Transverse colon (tissue), 4 donors: ENCODE measurements at places on chromosomes 6 and 20. TPM values are rescaled to one million over a fixed set of nuclear protein-coding genes. Genes with fewer than 3 reads are reported as not detected.
A peak's percentile ranks its signal among the peaks of the same experiment; 100 is the strongest.

DNA sequence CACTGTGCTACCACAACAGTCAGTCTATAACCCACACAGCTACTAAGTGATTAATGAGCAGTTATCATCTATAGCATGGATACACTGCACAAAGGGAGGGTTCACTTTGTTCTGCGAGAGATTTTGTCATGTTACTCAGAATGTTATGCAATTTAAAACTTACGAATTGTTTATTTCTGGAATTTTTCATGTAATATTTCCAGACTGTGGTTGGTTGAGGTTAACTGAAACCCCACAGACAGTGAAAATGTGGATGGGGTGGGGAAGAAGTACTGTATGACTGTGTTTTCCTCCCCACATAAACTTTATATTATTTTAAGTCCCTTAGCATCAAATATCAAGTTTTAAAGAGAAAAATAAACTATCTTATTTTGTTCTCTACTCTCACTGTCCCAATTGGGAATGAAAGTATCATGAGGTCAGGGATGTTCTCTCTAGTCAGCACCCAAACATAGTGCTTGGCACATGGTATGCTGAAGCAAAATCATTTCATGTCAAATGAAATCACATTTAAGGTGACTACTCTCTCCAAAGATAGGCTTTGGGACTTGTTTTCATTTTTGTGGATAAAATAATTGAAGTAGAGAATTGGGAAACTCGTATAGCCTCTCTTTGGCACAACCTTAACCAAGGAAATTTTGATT lies 25.4 kb downstream of the DOP1A start:
- no peak for DNase-seq

DNA sequence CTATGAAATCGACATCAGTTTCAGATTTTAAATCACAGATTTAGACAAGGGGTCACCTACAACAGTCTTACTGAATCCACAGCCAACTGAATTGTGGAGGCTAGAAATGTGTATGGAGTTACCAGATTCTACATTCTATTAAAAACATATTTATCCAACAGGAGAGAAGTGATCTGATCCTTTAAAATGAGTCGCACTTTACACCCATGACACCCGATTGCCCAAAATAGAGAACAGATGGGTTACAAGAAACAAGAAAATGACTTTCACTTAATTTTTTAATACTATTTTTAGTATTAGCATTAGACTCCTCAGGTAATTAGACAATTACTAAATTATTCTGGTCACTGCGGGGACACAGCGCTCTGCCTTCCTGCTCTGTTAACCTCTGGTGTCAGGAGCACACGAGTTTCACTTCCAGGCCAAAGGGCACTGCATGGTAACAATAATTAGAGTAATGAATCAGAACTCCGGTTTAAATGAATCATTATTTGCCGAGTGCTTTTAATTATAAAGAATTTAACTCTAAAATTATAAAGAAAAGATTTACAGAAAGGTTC lies 108.6 kb downstream of the ATP9A start:
- no peak for DNase-seq

GRCh38 chr20:16664020-16664419 lies 65.8 kb upstream of the SNRPB2 start:
- no peak for DNase-seq

The NRN1 gene
- 1.2 TPM for total RNA-seq

The TRIM40 gene
- total RNA-seq = 2.5 TPM

The SLC35F1 gene
- total RNA-seq = 1.1 TPM

DNA sequence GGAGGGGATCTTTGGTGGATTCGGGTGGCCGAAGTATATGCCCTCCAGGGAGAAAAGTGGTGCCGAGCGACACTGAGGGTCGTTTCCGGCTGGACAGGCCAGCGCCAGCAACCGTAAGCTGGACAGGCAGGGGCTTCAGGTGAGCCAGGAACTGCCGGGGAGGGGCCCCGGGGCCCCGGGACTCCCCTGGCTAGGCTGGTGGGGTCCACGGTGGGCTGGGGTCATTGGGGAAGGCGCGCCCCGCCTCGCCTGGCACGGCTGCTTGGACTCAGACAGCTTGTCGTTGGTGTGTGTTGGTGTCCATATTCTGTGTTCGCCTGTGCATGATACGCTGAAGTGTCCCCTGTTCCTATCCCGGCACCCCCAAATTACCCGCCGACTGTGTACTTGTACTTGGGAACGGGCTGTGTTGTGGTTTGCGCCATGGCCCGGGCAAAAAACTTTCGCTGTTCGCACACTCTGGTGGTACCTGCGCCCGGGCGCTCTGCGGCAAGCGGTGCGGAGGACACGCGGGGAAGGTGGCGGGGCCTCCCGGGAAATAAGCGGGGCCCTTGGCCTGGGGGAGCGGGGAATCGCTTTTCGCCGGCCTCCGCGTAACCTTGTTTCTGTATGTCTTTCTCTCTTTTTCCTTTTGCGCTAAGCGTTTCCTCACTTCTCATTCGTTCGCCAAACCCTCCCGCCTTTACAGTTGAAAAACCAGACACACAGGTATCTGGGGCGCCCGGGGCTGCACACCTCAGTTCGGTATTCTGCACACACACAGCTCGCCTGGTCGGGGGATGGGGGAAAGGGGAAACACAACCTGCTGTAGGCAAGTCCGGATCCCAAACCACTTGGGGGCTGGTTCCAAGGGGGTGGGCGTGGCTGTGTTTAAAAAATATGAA lies 3.2 kb downstream of the GNAS start:
- no peak for DNase-seq

- DNase-seq = no peak
Measured at GRCh38 chr20:2402271-2402980, 21.7 kb downstream of the TGM6 start.

DNA sequence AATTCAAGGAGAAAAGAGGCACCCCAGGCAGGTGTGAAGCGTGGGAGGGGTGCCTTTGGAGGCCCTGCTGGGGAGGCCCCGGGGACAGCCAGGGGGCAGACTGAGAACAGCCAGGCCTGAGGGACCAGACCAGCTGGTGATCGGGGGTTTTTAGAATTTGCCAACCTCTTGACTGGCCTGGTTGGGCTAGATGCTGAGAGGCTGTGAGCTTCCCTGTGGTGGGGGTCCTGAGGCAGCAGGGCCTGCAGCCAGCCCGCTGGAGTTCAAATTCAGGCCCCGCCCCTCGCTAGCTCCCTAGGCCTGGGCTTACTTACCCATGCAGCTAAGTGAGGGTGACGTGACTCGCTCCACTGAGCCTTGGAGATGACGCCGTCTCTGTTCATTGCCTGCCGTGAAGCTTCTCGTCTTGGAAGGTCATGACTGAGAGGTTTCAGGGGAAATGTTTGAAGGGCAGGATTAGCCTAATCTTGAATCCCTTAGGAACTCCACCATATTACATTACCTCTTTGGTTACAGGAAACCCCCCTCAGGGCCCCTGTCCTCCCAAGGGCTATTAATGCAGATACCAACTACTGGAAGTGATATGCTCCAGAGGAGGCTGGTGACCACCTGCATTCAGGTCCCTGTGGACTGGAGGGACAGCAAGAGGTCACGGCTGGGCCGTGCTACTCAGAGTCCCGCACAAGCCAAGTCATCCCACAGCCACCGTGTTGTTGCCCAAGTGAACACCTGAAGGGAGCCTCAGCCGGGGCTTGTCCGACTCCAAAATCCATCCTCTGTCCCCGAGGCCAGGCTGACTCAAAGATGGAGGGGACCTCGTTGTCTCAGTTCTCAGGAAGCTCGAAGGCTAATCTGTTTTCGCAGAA lies 73.9 kb upstream of the DUSP22 start:
- DNase-seq = peak; percentile 22

The KIFC1 gene
- 51.5 TPM for total RNA-seq

DNA sequence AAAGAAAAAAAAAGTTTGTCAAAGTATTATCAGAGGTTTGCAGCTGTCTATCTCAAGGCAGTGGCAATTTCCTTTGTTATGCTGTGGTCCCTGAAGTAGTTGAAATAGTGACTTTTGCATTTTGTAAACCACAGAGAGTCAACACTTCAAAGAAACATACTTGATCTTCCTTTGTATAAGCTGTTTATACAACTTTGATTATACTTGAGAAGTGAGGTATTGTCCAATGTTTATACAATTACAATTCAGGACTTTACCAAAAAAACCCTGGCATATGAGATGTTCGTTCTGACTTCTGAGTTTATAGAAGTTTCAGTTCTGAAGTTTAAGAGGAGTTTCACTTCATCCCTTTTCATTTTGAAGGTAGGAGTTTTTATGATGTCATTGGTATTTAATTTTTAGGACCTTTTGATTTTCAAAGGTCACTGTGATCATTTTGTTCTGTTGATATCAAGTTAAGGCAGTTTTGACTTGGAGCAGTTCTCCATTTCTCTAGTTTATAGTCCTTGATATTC lies 4.0 kb downstream of the STK4 start:
- no peak for DNase-seq

The LPA gene
- total RNA-seq = not detected

GRCh38 chr6:150302520-150303176 lies 66.2 kb upstream of the IYD start:
- peak; percentile 26 for DNase-seq

DNA sequence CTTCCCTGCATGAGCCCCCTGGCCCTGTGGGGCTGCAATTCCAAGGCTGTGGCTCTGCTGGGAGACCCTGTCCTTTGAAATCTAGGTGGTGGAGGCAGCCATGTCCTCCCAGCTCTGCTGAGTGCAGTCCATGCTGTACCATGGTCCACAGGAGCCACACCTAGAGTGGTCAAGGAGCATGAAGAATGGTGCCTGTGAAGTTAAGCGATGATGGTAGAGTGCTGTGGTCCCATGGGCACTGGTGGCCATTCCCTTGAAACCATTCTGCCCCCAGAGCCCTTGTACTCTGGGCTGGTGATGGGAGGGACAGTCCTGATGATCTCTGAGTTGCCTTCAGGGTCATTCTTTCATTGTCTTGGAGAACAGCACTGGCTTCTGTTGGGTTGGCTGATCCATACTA lies 55.3 kb downstream of the EFCAB8 start:
- no peak for DNase-seq

DNA sequence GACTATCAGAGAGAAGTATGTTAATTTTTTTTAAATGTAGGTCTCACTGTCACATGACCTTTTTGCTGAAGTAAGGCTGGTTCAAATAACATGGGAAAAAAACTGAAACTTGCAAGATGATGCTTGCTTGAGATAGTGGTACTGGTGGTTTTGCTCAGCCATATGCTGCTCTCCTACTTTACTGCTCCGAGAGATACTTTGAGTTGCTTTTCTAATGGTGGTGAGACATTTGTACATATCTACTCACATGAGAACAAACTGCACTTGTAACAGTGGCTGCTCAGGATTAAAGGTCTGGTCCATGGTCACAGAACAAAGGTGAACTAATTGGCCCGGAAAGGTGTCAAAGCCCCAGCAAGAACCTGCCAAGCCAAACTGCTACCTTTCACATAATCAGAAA lies 106.2 kb upstream of the BEND3 start:
- DNase-seq = no peak

The HFE gene
- 6.7 TPM for total RNA-seq

DNA sequence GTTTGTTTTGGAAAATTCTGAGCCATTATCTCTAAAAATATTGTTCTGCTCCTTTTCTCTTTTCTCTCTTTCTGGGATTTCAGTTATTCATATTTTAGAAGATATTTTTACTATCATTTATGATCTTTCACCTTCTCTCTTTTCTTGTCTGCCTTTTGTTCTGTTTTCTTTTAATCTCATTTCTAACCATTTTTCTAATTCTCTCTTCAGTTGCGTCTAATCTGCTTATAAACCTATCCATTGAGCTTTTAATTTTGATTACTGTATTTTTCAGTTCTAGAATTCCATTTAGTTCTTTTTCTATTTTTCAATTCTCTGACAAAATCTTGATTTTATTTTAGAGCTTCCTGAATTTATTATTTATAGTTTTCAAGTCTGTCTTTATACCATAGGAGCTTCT lies 42.2 kb upstream of the COL10A1 start:
- DNase-seq = no peak

DNA sequence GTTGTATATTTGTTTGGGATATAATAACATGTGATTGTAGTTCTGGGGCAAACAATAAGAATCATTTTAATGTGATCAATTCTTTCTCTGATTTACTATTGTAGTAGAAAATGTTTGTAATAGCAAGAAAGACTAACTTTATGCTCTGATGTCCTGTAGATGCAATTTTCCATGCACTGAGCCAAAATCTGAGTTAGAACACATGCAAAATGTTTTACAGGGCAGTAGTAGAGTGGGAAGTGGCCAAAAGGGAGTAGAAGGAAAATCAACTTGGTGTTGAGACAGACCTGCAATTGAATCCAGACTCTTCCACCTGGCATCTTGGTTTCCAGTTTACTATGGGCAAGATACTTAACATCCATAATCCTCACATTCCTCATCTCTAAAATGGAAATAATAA lies 93.5 kb upstream of the BMP5 start:
- no peak for DNase-seq

DNA sequence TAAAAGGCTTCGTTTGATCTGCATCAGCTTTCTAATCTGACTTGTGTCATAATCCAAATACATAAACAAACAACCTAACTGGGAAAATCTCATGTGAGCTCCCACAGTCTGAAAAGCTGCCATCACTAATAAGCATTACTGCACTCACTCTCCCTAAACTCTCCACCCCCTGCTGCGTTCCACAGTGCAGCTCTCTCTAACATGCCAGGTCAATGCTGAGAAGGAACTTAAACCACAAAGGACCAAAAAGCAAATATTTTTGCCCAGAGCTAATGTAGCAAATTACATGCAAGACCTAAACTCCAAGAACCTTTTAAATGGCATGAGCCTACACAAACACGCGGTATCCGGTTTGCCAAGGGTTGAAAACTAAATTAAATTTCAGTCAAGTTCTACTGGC lies 542.3 kb upstream of the JARID2 start:
- no peak for DNase-seq

- no peak for DNase-seq
Measured at GRCh38 chr6:132257561-132257960, 143.7 kb downstream of the MOXD1 start.

- DNase-seq = peak; percentile 53
Measured at GRCh38 chr6:127186889-127187288, 68.4 kb downstream of the RSPO3 start.

The TMEM244 gene
- not detected for total RNA-seq

- DNase-seq = no peak
Measured at GRCh38 chr6:42966571-42966970, 6.0 kb downstream of the GNMT start.

DNA sequence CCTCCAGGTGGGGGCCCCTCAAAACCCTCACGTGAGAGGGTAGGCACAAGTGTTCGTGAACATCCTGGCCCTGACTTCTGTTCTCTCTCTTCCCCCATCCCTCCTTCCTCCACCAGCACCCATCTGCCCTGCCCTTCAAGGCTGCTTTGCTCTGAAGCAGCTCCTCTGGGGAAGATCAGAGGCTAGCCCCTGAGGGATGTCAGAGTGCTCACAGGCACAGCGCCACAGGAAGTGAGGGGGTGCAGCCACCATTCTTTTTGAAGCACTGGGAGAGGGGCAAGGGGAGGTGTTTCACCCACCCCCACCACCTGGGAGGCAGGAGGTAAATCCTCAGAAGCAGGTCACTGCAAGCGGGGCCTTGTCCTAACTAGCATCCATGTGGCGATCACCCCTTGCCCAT lies 11.4 kb downstream of the MOCS1 start:
- DNase-seq = no peak

GRCh38 chr6:56808871-56809359 lies 146.0 kb upstream of the BEND6 start:
- DNase-seq = no peak
